Karpas-422 (cell line): ENCODE measurements at places on chromosomes 12 and 14. TPM values are rescaled to one million over a fixed set of nuclear protein-coding genes. Genes with fewer than 3 reads are reported as not detected.

DNA sequence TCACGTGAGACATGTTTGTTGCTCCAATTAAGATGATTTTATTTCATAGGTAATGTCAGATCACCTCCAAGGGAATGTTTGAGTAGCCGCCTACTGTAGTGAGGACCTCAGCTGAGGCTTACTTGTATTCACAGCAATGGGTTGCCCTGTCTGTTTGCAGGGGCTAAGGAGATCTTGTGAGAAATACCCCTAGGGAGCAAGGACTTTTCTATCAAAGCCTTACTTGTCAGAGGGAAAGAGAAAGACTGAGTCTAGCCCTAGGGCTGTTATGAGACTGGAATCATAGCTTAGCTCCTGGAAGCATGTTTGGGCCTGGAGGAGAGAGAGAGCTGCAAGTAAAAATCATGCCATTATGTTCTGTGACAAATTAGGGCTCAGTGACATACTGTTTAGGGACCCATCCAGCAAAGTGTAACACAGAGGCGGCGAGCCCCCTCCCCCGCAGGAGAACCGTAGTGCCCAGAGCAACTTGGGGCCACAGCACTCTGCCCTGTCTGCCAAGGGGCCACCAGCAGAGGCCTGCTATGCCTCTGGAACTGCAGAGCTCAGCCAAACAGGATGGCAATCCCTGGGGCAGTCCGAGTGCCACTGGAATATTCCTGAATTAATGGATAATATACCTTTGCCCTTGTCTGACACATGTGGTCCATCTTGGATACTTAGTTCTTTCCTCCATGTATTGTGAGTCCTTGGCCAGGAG lies 178.8 kb downstream of the DACT1 start:
- DNase-seq = no peak

Gene PRH1
- total RNA-seq = 27.7 and 64.5 TPM in 2 replicates

Gene RAPGEF3
- 4.4 and 11.9 TPM in 2 replicates for total RNA-seq

- no peak for DNase-seq
Observed at GRCh38 chr14:65769151-65769550, 356.6 kb downstream of the FUT8 start.
